NCI-H1417 treated with DMSO at 0.1 percent for 48 hours (cell line): ENCODE measurements at places on chromosomes 5 and 9.

DNA sequence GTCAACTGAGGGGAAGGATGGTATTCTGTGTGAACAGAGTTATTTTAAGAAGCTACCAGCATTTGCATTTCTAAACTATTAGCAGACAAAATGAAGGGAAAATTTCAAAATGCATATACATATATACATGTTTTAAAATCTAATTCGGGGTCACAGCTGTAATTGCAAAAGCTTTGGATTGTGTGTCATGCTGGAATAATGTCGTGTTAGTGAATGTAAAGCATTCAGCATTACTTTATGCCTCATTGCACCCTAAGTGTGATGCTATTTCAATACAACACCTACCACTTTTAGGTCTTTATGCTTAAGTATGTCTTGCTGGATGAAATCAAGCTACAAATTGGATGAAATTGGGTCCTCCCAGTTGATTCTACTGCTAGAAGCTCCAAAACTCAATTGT lies 687.6 kb upstream of the MEF2C start:
- DNase-seq, result no peak

DNA sequence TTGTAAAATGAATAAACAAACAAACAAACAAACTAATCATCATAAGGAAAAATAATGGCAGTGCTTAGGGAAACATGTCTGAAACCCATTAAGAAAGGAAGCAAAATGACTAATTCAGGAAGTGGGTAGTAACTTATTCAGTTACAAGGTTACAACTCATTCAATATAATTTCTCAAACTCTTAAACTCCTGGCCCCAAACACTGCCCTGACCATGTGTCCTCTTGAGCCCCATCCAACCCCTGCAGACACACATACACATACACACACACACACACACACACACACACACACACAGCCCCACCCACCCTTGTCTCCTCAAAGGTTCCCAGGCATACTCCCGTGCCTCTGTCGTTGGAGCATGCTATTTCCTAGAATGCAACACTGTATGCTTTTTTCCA lies 193.9 kb downstream of the SEC61B start:
- DNase-seq, result no peak

- DNase-seq, result no peak
These were observed 30.4 kb downstream of the RANBP17 start for GRCh38 chr5:170892196-170892595.

DNA sequence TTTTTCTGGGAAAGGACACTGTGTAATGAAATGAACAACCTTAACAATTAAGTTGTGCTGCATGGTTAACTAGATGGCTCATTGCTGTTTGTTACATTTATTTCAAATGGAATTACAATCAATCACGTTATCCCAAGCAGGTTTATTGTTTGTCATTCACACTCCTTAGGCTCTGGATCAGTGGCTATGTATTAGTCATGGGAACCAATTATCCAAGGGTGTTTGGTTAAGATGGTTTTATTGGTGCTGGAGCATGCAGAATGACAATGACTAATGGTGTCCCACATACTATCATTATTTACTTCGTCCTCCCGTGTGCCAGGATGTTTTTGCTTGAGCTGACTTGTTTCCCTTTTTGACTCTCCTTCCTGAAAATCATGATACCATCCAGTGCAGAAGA lies 10.6 kb upstream of the TRPC7 start:
- no peak for DNase-seq

DNA sequence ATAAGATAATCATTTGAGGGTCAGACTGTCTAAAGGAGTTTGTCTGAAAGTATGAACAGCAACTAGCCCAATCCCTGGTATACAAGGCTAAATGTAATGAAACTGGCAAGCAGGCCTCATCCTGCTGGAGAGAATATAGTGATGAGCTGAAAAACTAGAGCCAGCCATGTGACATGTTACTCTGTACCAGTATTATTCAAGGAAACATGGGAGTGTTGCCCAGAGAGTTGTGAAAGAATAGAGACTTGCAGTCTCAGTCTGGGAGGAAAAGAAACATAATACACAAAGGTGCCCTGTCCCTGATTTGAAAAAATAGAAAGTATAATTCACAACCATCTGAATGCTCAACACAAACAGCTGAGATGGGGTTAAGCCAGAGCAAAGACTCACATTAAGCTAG lies 37.9 kb upstream of the HTR1A start:
- DNase-seq, result no peak

DNA sequence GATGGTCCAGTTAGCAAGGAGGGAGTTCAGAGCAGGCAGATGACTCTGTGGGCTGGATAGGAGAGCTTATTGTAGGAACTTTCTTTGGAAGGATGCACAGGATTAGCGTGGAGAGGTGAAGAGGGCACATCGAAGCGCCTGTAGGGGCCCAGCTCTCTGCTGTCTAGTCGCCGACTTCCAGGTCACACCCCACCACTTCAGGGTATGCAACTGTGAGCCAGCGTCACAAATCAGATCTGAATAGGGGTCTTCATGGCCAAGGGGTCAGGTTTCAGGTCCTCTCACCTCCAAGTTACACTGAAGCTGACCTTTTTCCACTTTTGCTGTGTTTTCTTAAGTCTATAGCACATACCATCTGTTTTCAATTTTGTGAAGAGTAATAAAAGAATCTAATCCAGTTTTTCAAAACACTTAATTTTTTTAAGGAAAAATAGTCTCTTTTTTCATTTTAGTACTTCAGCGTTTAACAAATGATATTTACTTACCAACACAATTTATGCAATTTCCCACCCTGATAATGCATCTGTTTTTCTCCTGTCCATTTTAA lies 364.2 kb upstream of the CLINT1 start:
- no peak for DNase-seq

- DNase-seq, result no peak
These were observed 14.6 kb upstream of the TRAF1 start for GRCh38 chr9:120941046-120941770.

- DNase-seq, result no peak
These were observed 267.5 kb downstream of the GABRB2 start for GRCh38 chr5:161278739-161279660.

DNA sequence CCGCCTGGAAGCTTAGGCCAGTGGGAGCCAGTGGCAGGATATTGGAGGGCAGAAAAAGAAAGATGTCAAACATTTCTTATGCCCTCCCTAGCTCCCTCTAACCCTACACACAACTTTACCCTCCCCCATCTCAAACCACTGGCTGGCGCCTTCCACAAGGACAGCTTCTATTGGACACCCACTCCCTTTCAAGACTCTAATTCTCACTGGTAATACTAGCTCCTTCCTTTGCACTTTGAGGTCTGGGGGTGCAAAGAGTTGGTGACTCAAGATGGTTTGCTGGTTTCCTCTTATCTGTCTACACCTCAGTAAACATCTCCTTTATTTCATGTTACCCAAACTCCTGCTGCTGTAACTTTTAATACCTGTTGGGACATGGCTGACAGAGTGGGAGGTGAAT lies 11.6 kb upstream of the ITGA1 start:
- no peak for DNase-seq

DNA sequence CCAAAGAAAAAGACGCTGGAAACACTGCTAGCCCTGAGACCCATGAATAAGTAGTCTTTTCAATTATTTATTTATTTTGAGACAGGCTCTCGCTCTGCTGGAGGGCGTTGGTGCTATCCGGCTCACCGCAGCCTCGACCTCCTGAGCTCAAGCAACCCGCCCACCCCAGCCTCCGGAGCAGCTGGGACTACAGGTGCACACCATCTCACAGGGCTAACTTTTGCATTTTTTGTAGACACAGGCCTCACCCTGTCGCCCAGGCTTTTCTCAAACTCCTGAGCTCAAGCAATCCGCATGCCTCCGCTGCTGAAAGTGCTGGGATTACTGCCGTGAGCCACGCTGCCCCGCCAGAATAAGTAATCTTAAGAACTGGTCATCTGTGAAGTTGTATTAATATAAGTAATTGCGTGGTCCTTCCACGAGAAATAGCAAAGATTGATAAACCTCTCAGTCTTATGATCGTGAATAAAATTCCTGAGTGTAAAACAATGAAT lies 1.6 kb downstream of the ANXA2R start:
- DNase-seq, result no peak

DNA sequence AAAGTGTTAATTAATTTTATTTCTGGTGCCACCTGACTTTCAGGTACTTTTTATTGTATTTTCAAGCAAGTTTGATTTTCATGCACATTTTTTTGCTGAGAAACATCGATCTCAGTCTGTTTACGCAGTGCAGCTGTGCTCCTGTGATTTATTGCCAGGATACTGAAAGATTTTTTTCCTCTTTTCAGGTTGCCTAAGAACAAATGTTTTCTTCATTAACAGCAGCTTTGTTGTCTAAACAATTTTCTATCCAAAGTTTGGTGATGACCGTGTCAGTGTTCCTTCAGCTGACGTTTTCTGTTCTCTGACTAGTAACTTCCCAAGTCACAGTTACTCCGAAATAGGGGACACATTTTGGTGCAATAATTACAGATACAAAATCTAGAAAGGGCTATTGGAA lies 78.1 kb downstream of the VCAN start:
- DNase-seq, result no peak

DNA sequence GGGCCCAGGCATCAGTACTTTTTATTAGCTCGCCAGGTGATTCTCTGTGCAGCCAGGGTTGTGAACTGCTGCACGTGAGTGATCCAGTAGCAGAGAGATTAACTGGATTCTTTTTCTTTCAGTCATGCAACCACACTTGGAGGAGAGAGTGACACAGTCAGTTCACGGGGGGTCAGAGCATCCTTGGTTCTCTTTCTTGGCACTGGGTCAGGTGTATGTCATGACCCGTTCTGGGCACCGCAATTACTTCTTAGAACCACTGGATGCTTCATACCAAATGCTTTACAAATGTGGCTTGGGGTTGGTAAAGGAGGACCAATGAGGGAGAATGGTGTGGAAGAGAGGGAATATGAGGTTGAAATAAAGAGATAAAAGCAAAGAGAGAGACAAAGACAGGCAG lies 368.7 kb downstream of the MLLT3 start:
- no peak for DNase-seq

- DNase-seq, result no peak
These were observed 30.7 kb upstream of the CORO2A start for GRCh38 chr9:98222885-98223691.

DNA sequence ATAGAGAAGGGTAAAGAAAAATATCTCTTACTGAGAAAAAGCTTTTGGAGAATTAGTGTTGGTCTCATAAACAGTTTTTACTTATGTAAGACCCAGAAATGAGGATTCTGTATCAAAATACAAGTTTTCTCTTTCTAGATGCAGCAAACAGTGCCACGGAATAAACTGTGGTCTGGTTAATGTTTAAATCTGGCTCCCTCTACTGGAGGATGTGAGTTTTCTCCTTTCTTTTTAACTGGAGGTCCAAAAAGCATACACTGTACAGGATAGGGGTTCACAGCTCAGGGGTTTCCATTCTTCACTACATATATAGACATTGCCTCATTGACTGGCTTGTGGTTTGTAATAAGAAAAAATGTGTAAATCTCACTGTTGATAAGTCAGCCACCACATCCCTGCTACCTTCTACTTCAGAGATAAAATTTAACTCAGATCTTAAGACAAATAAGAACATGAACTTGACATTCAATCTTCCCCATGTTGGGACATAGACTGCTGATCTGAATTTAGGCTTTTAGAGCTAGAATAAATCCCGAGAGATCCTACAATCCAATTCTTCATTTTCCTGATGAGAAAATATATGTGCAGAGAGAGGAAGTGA lies 98.9 kb downstream of the CFAP95 start:
- peak; percentile 57 for DNase-seq
